ENCODE measurements at places on chromosomes 11 and 22.

GRCh38 chr11:12802418-12803085 lies 128.3 kb downstream of the TEAD1 start:
- no peak for DNase-seq

DNA sequence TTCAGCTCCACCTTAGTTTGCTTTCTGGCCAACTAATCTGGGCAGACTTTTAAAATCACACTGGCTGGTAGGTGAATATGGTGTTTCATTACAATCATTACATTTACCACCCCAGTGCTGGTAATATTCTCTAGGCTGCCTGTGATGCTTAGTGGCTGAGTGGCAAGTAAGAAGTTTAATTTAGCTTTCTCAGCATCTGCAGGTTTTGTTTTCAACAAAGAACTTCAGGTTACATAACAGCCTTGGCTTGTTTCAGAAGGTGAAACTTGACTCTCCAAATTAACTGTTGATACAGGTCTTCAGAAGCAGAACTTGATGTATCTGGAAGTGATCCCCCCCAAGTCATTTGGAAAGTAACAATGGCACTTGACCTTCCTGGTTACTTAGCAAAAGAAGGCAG lies 423.3 kb upstream of the CCDC90B start:
- DNase-seq, result no peak

- no peak for DNase-seq
Observed at GRCh38 chr11:93187290-93187689, 10.5 kb downstream of the SLC36A4 start.

GRCh38 chr11:121265586-121265985 lies 27.0 kb upstream of the SC5D start:
- DNase-seq, result no peak

- DNase-seq, result no peak
Observed at GRCh38 chr11:3782963-3783362, 14.4 kb downstream of the NUP98 start.

Data from stimulated activated CD4-positive, alpha-beta T cell treated with anti-CD3 and anti-CD28 coated beads, Interleukin-12 subunit alpha, Interleukin-12 subunit beta, amount 100 ng/mL, for 4 hours (primary cell).